ENCODE measurements at places on chromosomes 4 and X.

DNA sequence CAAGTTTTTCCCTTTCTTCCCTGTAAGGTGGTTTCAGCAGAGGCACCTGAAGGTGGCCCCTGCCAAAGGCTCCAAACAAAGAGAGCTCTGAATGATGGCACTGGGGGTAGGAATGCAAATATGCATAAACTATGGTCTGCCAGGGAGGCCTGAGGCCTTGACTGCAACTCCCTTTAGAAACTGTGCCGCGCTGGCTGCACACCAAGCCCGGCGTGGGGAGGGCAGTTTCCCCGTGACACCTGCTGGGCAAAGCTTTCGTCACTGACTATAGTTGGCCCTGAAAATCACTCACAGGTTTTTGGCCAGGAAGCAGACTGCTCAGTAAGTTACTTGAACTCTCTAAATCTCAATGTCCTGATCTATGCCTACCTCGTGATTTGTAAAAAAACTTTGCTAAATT is 97.8 kb upstream of the ATOH1 start:
- DNase-seq, result no peak

- no peak for DNase-seq
Measured at GRCh38 chrX:57286507-57287251, at the start of gene FAAH2. Gene FAAH2, plus strand, starts transcription at chrX:57286706. Its CDS starts 120 bp downstream, at chrX:57286826.

GRCh38 chr4:100938698-100939097 is 408.6 kb downstream of the PPP3CA start:
- no peak for DNase-seq

DNA sequence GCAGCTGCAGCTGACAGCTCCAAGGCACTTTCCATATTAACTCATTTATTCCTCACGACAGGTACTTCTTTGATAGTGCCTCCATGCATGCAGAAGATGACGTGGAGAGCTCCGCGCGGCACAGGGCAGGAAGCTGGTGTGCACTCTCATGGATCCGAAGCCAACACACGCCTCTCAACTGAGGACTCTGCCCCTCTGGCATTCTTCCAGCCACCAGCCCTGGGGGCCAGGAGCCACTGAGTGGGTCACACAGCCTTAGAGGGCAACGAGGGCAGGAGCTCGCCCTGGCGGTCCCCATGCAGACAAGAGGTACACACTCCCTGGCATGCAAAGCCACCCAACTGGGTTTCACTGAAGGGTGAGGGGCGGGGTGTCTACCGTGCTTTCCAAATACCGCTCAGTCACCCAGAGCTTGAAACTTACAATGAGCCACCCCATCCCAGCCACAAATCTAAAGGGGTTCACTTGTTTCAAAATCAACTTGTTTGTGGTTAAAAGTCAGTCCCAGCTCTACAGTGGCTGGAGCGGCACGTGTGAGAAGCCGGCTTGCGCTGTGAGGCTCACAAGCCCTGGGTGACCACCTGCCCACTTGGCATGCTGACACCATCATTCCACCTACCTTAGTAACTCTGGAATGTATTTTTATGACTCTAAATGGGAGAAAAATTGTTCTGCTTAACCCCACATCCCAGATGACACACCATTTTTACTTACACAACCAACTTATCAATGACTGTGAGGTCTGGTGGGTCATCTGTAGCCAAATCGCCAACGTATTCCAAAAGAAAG is 16.2 kb downstream of the NOP14 start:
- no peak for DNase-seq

GRCh38 chrX:37918168-37918567 is 70.8 kb upstream of the DYNLT3 start:
- no peak for DNase-seq

Data from MV-4-11 (cell line).